ENCODE measurements at places on chromosomes 12 and 14. TPM values are rescaled to one million over a fixed set of nuclear protein-coding genes. Genes with fewer than 3 reads are reported as not detected.

The IKZF4 gene
- 2.0 TPM for total RNA-seq

The ZBTB39 gene
- 4.8 TPM for total RNA-seq

The KLHDC1 gene
- 0.24 TPM for total RNA-seq

The TSPAN19 gene
- total RNA-seq = not detected

The GALNT8 gene
- not detected for total RNA-seq

The KRT82 gene
- total RNA-seq = not detected

The KRT3 gene
- not detected for total RNA-seq

The RNASE3 gene
- total RNA-seq = not detected

The HOXC9 gene
- 12.4 TPM for total RNA-seq

The TESPA1 gene
- not detected for total RNA-seq

The SMIM41 gene
- total RNA-seq = not detected

The NYNRIN gene
- 0.23 TPM for total RNA-seq

The KRT78 gene
- total RNA-seq = not detected

The COCH gene
- 23.3 TPM for total RNA-seq

The HHIPL1 gene
- 0.16 TPM for total RNA-seq

The GALNT9 gene
- total RNA-seq = 4.7 TPM

The SPIC gene
- total RNA-seq = not detected

The LRP1-AS gene
- total RNA-seq = not detected

The ZC2HC1C gene
- 4.1 TPM for total RNA-seq

The CABP1 gene
- total RNA-seq = 0.26 TPM

The SERPINA3 gene
- 15.9 TPM for total RNA-seq

The FANCM gene
- total RNA-seq = 4.7 TPM

The SLC6A15 gene
- total RNA-seq = 3.8 TPM

The POTEG gene
- not detected for total RNA-seq

The SH2B3 gene
- total RNA-seq = 5.6 TPM

The ATL1 gene
- 6.3 TPM for total RNA-seq

All from A549 treated with Mapracorat at 1 μM for 4 hours (cell line).